ENCODE measurements at places on chromosomes 7 and 10.

GRCh38 chr10:15043674-15044073 is at the start of gene OLAH:
TSS of gene OLAH (plus strand) at chr10:15043943. CDS start at chr10:15047289, 3,346 bp downstream.
- no peaks in the 10 kb centered on the region for H3K4me1 ChIP-seq
- H3K4me3 ChIP-seq, result no peak within 1 kb of the TSS
- peaks cover 9% of the 10 kb centered on the region for H3K27me3 ChIP-seq

DNA sequence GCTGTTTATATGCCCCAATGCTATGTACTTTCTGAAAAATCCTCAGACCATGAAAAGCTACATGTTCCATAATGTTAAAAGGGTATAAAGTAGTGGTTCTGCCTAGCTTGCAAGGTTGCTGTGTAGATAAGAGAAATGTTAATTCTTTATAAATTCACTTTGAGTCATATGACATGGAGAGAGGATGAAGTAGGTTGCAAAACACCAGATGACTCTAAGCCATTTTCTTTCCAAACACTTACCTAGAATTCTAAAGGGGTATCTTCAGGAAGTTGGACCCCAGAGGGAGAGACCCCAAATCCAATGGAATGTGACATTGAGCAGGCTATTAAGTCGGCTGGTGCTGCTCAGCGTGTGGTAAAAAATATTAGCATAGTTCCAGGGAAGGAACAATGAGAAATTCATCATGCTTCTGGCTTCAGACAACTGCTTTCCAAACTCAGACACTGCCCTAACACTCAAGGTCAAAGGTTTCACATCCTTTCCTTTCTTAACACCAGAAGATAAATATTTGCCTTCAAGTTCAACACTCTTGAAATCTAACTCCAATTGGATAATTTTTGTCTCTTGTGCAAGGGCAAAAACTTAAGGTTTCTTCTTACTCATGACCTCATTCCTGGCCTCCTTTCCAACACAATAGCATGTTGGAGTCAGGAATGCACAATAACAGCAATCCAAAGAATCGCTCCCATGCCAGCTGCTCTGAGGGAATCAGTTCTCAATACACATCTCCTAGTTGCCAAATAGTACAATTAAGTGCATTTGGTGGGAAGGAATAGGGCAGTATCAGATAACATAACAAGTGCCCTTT is 100.7 kb upstream of the AFAP1L2 start:
- peaks cover 65% of the 10 kb centered on the region for H3K4me1 ChIP-seq
- no peak overlapping the region for H3K4me3 ChIP-seq
- no peak for DNase-seq
- no peak overlapping the region for H3K27ac ChIP-seq
- no peaks in the 10 kb centered on the region for H3K27me3 ChIP-seq
- peaks cover 11% of the 10 kb centered on the region for H3K36me3 ChIP-seq

DNA sequence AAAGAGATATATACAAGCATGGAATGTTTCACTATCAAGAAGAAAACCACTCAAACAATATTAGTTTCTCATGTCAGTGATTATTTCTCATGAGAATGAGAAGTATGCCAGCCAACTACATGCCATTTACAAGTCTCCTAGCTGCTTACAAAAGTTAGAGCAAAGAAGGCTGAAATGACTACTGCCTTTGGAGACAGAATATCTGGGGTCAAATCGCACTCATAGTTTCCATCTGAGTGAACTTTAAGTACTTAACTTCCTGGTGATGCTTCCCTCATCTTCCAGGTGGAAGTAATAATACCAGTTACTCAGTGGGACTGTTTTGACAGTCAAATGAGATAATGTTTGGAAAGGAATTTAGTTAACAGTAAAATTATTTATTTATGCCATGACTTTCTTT is 42.0 kb upstream of the RHOBTB1 start:
- no peak for DNase-seq
- no peak overlapping the region for H3K4me3 ChIP-seq
- peaks cover 11% of the 10 kb centered on the region for H3K27me3 ChIP-seq
- no peaks in the 10 kb centered on the region for H3K36me3 ChIP-seq

DNA sequence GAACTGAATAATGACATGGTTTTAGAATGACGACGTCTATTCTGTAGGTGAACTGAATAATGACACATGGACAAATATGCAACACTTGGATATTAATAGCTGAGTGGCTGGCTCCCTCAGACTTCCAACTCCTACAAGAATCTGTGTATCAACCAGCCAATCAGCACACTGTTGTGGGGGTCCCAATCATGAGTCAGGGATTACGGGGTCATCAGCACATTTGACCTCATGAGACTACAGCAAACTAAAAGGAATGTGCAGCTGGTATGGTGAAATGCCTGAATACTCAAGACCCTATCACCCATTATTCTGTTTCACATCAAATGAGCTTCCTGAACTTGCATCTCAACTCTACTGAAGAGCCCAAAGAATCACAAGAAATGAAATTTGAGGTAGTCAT is 192.5 kb downstream of the ANK3 start:
- peaks cover 32% of the 10 kb centered on the region for H3K36me3 ChIP-seq
- H3K27ac ChIP-seq, result no peak overlapping the region
- H3K4me1 ChIP-seq, result no peaks in the 10 kb centered on the region
- H3K4me3 ChIP-seq, result no peak overlapping the region

- peaks cover 26% of the 10 kb centered on the region for H3K27me3 ChIP-seq
- H3K36me3 ChIP-seq, result no peaks in the 10 kb centered on the region
- no peak overlapping the region for H3K4me3 ChIP-seq
- H3K27ac ChIP-seq, result no peak overlapping the region
- no peak for DNase-seq
Observed at GRCh38 chr7:131934452-131934851, 378.0 kb upstream of the PODXL start.

- DNase-seq, result no peak
- no peak overlapping the region for H3K27ac ChIP-seq
- H3K36me3 ChIP-seq, result no peaks in the 10 kb centered on the region
- no peak overlapping the region for H3K4me3 ChIP-seq
Observed at GRCh38 chr7:29008590-29008989, 50.5 kb upstream of the TRIL start.
